ENCODE measurements at places on chromosomes 11 and 22.

- DNase-seq, result no peak
These were observed 2.6 kb downstream of the ZNRF3 start for GRCh38 chr22:28885939-28886338.

DNA sequence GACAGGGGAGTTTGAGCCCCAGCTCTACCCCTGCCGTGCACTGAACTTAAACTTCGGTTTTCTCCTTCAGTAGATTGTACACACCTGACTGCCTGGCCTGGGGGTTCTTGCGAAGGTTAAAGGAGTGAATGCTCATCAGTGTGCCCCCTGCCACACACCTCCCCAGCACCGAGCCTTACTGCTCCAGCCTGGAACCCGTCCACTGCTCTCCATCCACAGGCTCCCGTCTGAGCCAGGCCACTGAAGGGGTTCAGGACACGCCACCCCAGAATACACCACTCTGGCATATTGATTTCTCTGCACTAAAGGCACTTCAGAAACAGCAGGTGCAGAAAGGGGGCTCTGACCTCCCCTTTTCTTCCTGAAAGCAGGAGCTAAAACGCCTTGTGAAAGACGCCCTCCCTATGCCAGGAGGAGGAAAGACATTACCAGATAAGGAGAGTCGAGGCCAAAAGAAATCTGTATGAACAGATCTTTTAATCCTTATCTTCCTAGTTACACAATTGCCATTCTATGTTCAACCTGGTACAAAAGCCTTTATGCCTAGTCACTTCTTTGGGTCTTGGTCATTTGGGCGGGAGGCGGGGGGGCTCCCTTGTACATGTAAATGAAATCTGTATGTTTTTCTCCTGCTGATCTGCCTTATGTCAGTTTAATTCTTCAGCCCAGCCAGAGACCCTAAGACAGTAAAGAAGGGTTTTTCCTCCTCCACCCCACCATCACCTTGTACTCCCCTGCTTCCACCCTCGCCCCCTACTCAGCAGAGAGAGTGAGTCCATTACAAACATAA is 1.9 kb upstream of the SSTR3 start:
- no peak for DNase-seq

GRCh38 chr22:38345782-38346181 is 28.5 kb upstream of the CSNK1E start:
- DNase-seq, result no peak

GRCh38 chr11:63843041-63843440 is 4.1 kb downstream of the MARK2 start:
- DNase-seq, result no peak

DNA sequence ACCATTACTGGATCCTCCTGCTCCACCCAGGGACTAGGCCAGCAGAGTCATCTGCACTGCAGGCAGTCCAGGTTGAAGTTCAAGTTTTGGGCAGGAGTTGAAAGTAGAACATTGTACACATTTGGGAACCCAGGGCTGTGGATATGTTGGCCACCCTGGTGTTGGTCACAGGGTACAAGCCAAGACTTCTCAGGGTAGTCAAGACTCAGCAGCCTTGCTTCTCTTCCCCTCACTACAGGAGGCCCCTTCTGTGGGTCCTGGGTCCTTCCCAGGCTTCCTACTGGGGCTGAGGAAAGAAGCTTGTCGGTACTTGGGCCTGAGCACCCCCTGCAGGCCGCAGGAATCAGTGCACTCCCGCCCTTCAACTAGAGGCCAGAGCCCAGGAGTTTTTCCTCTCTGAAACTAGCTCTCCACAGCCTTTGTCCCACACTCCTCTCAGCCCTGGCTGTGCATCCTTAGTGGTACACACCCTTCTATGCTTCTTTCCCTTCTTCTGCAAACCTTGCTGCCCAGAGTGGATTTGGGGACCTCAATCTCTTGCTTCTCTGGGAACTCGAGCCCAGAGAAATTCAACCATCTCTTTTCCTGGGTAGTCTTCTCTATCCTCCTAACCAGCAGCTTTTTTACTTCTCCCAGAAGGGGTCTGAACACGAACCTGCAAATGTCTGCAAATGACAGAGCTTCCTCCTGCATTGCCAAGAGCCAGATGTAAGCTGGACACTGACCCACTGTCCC is 2.6 kb upstream of the HPX start:
- DNase-seq, result peak; percentile 30

- no peak for DNase-seq
These were observed 1071.2 kb downstream of the LRRC4C start for GRCh38 chr11:40388097-40388818.

- DNase-seq, result no peak
These were observed 410 bp downstream of the GLB1L3 start for GRCh38 chr11:134276396-134277182.

- no peak for DNase-seq
These were observed 7.0 kb downstream of the SERPING1 start for GRCh38 chr11:57604296-57605027.

DNA sequence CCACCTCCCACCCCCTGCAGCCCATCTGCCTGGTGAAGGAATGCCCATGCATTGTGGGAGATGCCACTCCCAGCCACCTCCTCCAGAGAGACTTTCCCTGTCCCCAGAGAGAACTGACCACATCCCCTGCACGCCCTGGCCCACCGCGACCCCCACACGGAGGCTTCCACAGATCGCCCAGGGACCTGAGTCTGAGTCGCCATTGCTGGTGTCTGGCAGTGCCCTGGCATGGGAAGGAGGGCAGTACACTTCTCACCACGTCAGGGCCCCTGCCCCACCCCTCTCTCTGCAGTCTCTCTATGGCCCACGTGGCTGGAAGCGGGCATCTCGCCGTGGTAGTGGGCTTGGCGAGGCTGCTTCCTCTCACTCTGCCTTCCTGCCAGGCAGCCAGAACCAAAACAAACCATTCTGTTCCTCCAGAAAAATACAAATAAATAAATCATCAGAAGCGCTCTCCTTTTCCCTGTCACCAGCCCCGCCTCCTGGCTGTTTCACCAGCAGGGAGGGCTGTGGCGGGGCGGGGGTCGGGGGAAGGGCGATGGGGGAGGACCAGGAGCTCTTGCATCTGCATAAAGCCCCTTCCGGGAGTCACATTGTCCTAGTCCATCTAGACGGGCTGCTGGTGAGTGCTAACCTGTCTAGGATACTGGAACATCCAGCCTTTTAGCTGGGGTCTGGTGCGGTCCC is 20.9 kb downstream of the SHISAL1 start:
- DNase-seq, result no peak

DNA sequence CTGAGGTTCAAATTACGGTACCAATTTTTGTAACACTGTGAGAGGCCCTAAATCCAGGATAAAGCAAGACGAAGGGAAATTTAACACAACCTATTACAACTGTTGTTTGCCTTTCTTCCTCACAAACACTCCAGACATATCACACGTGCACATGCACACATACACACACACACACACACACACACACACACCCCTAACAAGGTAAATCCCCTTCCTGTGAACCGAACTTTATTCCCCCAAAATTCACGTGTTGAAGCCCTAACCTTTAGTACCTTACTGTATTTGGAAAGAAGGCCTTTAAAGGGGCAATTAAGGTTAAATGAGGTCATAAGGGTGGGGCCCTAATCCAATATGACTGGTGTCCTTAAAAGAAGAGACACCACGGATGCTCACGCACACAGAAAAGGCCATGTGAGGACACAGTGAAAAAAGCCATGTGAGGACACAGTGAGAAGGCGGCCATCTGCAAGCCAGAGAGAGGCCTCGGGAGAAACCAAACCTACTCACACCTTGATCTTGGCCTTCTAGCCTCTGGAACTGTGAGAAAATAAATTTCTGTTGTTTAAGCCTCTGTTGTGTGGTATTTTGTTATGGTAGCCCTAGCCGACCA is 1.8 kb downstream of the SERGEF start:
- DNase-seq, result no peak

GRCh38 chr11:83181815-83182214 is 11.7 kb upstream of the ANKRD42 start:
- no peak for DNase-seq

GRCh38 chr11:108697872-108698473 is 33.1 kb downstream of the DDX10 start:
- DNase-seq, result no peak

DNA sequence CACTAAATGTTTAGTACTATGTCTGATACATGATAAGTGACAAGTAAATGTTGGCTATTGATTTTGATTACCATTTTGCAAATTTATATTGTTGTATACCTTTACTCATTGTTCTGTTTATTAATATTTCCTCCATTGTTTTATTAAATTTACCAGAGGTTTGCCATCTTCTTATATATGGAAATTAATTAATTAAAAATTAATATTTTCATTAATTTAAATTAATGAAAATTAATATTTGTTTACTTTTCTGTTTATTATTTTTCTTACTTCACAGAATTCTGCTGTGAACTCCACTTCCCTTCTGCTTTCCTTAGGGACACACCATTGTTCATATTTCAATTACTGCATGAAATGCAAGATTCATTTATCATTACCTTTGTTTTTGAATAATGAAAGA is 331.0 kb downstream of the LARGE1 start:
- DNase-seq, result no peak

GRCh38 chr11:66617155-66617834 is 865 bp downstream of the RBM14 start:
- DNase-seq, result no peak

DNA sequence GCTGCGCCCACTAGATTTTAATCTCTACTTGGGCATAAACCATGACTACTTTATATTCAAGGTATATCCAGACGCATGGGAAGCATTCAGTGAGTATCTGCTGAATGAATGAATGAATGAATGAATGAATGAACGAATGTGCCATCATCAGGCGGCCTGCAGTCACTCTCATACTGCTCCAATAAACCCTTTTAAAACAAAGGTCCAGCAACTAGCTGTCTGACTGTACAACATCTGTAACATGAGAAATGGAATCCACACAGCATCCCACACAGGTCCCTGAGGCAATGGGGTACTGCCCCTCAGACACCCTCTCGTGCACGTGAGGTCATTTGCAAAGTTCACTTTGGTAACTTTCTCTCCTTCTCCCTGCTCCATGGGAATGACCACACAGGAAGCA is 147.5 kb downstream of the LARGE1 start:
- no peak for DNase-seq

GRCh38 chr11:66919923-66920322 is 38.3 kb downstream of the PC start:
- DNase-seq, result no peak

DNA sequence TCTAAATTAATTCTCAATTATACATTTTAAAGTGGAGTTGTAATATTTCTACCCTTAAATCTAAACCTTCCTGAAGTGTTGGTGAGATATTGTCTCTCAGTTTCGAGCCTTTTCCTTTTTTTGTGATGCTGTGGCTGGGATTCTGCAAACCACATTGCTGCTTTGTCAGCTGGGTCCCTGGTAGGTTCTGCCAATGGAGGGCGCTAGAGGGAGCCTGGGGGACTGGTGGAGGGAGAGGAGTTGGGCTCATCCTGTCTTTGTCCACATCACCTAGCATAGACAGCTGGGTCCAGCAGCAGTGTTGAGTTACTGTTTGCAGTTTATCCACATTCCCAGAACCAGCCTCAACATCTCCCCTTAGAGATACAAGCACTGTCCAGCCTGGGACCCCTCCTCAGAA is 41.0 kb downstream of the TRAF6 start:
- DNase-seq, result no peak

DNA sequence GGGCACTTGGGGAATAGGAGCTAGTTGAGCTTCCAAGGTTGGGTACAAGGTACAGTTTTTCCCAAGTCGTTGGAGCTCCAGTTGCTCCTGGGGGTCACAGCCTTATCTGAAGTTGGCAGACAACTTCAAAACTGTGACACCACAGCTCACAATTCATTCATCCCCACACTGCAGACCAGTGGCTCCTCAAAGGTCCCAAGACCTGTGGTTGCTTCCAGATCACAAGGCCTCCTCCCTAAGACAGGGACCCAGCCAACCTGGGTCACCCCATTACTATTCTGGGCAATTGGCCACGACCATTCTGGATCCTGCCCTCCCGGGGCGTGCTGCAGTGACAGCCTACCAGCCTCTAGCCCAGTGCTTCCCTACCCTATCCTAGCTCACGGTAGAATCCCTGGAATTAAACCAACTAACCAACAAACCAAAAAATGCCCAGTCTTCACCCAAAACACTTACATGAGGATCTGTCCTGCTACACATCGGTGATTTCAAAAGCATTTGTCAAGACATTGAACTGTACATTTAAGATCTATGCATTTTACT is 862 bp upstream of the PDXP start:
- no peak for DNase-seq

DNA sequence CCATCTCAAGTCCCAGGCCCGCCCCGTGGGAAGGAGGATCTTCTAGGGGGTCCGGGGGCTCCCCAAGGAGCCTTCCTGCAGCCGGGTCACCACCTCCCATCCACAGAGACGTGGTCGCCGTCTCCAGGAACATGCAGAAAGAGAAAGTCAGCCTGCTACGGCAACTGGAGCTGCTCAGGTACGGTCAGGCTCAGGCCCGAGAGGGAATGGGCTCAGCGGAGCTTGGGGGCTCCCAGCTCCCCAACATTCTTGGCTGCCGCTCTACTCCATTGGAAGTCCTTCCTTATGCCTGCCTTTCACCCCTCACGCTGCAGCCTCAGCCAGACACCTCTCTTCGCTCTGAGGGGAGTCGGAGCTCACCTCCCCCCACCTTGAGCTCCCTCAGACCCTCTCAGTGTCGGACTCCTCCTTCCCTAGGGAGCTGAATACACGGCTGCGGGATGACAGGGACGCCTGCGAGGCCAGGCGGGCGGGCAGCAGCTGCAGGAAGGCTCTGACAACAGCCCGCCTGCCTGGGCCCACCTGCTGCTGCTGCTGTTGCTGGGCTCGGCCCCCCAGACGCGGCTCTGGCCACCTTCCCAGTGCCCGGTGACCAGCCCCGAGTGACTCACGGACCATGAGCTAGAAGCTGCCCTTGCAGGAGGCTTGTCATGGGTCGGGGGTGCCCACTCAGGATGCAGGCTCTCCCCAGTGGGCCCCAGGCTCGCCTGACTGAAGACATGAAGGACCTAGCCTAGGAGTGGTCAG is 1.5 kb upstream of the CD151 start:
- no peak for DNase-seq

- no peak for DNase-seq
These were observed 9.2 kb downstream of the RRP8 start for GRCh38 chr11:6594142-6594768.

GRCh38 chr11:99020352-99021225 is at the start of gene CNTN5:
CNTN5 (plus strand) TSS chr11:99020949.
- DNase-seq, result no peak

GRCh38 chr11:15930442-15931025 is 425.8 kb downstream of the SOX6 start:
- no peak for DNase-seq

- no peak for DNase-seq
These were observed 3.4 kb downstream of the PARVA start for GRCh38 chr11:12380565-12381325.
